ENCODE measurements at places on chromosomes 1 and 21.

GRCh38 chr1:163267962-163268361 lies 53.8 kb upstream of the NUF2 start:
- no peak for DNase-seq

DNA sequence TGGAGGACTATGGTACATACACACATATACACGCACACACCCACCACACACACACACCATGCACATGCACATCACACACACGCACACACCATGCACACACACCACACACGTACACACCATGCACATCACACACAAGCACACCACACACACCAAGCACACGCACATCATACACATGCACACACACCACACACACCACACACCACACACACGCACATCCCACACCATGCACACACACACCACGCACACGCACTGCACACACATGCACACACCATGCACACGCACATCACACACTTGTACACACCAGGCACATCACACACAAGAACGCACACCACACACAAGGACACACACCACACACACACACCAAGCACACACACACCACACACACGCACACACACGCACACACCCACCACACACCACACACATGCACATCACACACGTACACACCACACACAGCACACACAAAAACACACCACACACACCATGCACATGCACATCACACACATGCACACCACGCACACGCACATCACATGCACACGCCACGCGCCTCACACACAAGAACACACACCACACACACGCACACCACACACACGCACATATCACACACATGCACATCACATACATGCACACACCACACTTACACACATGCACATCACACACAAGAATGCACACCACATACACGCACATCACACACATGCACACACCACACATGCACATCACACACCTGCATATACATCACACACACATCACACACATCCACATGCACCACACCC lies 9.2 kb downstream of the PDE9A start:
- DNase-seq: no peak

DNA sequence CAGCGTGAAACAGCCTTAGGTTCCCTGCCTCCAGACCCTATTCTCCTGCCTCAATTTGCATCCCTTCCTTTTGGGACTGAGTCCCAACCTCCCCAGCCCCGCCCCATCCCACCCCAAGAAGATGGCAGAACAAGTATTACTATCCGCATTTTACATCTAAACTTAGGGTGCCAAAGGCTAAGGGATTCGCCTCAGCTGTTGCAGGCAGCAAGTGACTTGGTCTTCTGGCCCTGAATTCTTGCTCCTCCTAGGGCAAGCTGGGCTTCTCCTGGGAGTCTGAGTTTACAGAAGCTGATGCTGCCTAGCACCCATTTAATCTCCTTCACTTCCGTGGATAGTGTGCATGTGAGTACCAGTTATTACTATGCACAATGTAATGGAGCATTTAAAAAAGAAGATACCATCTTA lies 161.3 kb upstream of the NR5A2 start:
- no peak for DNase-seq

- DNase-seq: no peak
These were observed 27.4 kb downstream of the QSOX1 start for GRCh38 chr1:180181996-180182642.

- DNase-seq: no peak
These were observed 6.1 kb downstream of the RNF223 start for GRCh38 chr1:1067860-1068516.

GRCh38 chr1:8077120-8077573 lies 51.0 kb upstream of the ERRFI1 start:
- DNase-seq: no peak

- no peak for DNase-seq
These were observed 275.2 kb downstream of the COL11A1 start for GRCh38 chr1:102833151-102833550.

GRCh38 chr21:46027851-46028493 lies 46.4 kb downstream of the COL6A1 start:
- no peak for DNase-seq

DNA sequence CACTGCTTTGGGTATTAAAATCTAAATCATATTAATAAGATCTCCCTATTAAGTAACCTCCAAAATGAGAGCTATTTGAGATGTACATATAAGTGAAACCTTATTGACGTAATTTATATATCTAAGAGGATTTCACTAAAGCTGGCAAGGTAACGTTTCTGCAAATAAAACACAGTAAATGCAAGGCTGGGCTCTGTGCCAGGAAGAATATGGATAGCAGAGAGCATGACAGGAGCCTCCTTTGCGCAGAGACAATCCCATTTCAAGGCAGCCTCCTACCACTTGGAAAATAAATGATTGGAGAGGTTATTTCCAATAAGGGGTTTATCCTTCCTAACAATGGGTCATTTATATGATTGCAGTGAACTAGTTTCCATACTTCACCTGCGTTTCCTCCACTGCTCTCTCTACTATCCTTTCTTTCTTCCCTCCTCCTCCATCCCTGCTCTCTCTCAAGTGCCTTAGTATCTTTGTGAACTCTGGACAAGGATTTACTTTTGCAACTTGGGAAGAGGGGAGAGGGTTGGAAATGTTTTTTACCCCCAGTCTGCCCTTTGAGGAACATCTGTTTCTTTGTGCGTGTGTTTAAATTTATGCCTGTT lies 3.0 kb upstream of the NFIA start:
- DNase-seq: no peak

- no peak for DNase-seq
These were observed 87.2 kb upstream of the IVNS1ABP start for GRCh38 chr1:185404291-185404690.

GRCh38 chr1:152084853-152085252 lies 4.0 kb downstream of the TCHHL1 start:
- no peak for DNase-seq

GRCh38 chr1:106222403-106222802 lies 834.1 kb upstream of the PRMT6 start:
- DNase-seq: no peak

- DNase-seq: peak; percentile 56
These were observed 17.2 kb downstream of the JAK1 start for GRCh38 chr1:64948905-64949833.

DNA sequence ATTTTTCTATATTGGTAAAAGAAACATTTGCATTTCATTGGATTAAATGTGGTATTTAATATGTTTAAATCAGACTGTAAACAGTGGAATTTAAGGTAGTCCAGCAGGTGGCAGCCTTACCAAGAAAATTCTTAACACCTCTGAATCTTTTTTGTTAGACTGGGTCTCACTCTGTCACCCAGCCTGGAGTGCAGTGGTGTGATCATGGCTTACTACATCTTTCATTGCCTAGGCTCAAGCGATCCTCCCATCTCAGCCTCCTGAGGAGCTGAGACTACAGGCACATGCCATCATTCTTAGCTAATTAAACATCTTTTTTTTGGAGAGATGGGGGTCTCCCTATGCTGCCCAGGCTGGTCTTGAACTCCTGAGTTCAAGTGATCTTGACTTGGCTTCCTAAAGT lies 98.8 kb downstream of the RABGAP1L start:
- peak; percentile 21 for DNase-seq

- DNase-seq: no peak
These were observed 44.3 kb downstream of the NID1 start for GRCh38 chr1:236020359-236021219.

DNA sequence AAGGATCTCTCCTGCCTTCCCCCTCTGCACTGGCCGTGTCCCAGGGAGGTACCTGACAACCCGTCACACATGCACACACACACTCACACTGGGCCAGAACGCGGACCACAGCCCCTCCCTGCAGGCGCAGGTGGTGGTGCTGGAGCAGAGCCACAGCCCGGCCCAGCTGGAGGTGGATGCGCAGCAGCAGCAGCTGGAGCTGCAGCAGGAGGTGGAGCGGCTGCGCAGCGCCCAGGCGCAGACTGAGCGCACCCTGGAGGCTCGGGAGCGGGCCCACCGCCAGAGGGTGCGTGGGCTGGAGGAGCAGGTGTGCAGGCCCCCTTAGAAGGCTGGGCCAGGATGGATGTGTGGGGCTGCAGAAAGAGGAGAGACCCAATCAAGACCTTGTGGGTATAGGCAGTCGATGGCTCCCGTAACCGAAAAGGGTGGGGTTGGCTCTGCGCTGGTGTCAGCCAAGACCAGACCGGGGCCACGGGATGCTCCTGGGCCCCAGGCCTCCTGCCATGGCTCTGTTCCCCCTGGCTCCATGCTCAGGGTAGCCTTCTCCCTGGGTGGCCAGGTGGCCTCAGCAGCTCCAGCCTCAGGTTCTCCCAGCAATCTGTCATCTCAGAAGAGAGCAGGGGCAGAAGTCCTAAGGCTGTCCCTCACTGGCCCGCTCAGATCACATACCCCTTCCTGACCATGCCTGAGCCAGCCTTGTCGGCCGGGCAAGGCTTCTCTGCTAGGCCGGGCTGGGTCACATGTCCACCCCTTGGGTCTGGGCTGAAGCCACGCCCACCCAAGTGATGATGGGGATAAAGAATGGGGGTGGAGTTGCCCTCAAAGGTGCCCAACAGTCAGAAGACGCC lies 8.9 kb downstream of the MFAP2 start:
- DNase-seq: no peak

DNA sequence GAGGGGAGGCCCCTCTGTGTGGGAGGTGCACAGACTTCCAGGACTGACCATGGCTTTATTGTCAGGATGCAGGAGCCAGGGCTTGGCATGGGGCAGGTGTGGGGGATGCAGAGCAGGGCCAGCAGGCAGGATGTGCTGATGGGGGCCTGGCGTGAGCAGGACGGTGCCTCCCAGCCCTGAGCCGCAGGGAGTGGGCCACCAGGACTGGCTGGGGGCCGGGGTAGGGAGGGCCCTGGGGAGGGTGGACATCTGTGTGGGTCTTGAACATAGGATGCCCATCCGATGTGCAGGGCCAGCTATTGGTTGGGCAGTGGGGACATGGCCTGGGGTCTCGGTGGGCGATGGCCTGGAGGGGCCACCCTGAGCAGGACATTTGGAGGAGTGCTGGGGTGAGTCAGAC lies 15.6 kb downstream of the PRMT2 start:
- DNase-seq: no peak

DNA sequence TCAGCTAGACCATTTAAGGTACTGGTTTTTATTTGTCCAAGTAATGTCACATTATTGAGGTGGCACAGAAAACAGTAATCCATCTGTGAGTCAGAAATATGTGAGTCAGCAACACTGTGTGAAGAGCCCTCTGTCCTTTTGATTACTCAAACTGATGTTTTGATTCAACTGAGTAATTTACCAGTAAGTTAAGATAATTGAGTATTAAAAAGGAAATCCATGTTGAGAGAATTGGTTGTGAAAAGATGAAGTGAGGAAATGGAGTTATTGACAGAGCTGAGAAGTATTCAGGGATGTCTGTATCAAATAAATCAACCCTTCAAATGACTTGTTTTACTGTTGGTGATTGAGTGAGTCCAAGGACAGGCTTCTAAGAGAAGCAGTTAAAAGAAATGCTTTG lies 302.7 kb upstream of the SGIP1 start:
- DNase-seq: no peak

GRCh38 chr1:111225717-111226400 lies 1.7 kb upstream of the CHI3L2 start:
- DNase-seq: no peak

DNA sequence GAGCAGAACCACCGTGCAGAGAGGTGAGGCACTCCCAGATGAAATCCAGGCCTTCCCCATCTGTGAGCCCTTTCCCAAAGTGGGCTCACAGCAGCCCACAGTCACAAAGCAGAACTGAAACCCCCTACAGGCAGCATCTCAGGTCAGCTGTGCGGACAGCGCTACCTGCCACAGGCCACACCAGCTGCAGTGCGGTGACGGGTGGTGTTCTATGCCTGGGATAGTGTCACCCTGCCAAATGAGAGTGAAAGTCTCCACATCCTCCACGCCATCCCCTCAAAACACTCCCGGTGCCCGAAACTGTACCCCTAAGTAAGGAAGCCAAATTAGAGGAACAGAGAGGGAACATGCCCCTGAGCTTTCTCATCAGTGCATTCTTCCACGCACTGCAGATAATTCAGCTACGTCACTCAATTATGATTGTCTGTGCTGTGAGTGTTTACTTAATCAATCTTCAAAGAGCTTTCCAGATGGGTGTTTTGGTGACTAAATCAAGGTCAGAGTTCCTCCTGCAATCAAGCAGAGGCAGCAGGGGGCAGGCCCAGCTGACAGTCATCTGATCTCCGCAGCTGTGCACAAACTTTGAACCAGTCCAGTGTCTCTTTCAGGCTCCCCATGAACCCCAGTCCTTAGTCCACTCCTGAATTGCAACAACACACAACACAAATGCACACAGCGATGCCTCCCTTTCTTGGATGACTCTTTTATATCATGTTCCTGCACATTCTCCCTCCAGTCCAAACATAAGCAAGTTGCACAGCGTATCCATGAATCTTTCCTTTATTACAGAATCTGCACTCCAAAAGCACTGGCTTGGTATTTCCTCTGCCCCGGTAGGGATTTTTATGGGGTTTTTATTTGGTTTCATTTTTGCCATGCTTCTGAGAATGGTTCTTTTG lies 150.0 kb downstream of the TOMM20 start:
- peak; percentile 28 for DNase-seq

DNA sequence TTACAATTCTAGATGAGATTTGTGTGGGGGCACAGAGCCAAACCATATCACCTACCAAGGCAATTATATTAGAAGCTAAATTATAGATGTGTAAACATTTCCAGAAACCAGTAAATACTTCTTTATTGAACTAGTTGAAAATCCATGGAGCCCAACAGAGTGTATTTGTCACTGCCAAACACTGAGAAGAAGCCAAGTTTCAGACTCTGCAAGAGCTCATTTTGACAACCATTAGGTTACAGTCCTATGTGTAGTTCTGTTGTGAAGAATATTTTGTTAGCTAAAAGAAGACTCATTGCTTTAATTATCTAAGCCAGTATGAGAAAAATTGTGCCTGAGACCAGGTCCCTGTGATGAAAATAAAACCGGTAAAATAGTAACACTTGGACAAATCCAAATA lies 358.9 kb upstream of the SGIP1 start:
- DNase-seq: no peak

DNA sequence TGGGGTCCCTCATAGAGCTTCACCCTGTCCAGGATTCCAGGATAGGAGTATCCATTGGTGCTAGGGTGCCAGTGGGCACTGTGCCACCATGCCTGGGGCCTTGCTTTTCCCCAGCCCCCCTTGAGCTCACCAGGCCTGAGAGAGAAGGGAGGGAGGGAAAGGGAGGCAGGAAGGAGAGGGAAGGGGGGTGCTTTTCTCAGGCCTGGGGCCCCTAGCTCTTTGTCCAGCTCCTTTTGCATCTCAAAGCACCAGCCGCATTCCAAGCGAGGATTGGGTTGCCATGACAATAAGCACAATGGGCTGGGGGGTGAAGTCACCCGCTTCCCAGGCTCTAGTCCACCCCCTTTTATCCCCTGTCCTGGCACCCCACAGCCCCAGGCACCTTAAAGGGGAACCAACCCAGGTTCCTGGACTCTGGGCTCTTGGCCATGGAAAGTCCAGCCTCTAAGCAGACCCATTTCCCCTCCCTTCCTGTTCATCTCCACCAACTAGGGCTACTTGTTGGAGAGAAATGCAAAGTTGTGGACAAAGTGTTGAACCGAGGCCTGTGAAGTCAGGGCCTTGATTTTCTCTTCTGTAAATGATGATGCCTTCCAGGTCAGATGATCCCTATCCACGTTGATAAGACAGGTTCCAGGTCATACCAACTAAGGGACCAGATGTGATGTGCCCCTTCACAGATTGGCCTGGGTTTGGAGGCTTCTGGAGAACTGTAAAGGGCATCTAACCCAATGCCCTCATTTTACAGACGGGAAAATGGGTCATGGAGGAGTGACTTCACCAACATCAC lies 11.4 kb downstream of the THBS3 start:
- DNase-seq: no peak

All from activated T-cell treated with anti-CD3 and anti-CD28 coated beads for 4 hours (primary cell).